Upper lobe of right lung (tissue), 1 donor: ENCODE measurements at places on chromosomes 7 and 10. TPM values are rescaled to one million over a fixed set of nuclear protein-coding genes. Genes with fewer than 3 reads are reported as not detected.

SLC13A4 gene
- not detected for total RNA-seq

ADARB2 gene
- 1.2 TPM for total RNA-seq

FRMD4A gene
- 38.3 TPM for total RNA-seq

MKI67 gene
- total RNA-seq = 2.1 TPM

GRCh38 chr7:36264123-36264801 lies 111.2 kb downstream of the EEPD1 start:
- H3K27ac ChIP-seq = peak overlapping the region; percentile 47
- DNase-seq = peak; percentile 74
- peaks cover 41% of the 10 kb centered on the region for H3K4me1 ChIP-seq
- H3K4me3 ChIP-seq = no peak overlapping the region
- H3K36me3 ChIP-seq = no peaks in the 10 kb centered on the region
- H3K27me3 ChIP-seq = no peaks in the 10 kb centered on the region

- H3K36me3 ChIP-seq = no peaks in the 10 kb centered on the region
- DNase-seq = no peak
- H3K4me3 ChIP-seq = no peak overlapping the region
Observed at GRCh38 chr10:7622969-7623368, 43.8 kb downstream of the ITIH5 start.

- no peaks in the 10 kb centered on the region for H3K4me1 ChIP-seq
- H3K36me3 ChIP-seq = no peaks in the 10 kb centered on the region
- no peaks in the 10 kb centered on the region for H3K27me3 ChIP-seq
- H3K27ac ChIP-seq = no peak overlapping the region
- H3K4me3 ChIP-seq = no peak overlapping the region
- DNase-seq = no peak
Observed at GRCh38 chr7:136530831-136531230, 337.6 kb upstream of the CHRM2 start.

DNA sequence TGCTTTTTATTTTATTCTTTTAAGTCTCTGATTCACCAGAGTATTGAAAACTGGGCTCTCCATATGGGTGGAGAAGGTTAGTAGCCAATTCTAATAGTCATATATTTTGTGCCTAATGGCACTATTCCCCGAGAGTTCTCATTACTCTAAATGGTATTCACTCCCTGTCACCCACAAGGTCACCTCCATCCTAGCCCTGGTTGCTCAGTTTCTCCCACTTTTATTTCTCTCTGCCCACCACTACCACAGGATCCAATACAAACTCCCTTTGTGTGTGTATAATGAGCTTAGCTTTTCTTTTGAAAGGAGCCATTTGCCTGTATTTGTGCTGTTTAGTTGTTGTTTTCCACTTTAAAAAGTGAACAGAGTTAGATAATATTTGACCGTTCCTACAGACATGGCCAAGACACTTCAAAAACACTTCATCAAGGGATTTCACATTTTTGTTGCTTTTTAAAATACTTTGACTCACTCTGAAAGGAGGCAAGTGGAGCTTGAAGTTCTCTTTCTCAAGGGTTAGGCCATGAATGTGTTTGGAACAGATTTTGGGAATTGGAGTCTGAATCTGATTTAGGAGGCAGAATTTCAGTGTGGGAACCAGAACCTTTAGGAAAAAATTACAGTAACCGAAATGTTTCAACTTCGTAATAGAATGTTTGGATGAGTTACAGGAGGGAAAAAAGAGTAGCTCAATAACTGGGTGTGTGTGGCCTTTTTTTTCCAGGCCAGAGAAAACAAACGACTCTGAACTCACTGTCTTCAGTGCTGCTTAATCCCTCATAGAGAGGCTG lies 321.3 kb downstream of the BICC1 start:
- no peaks in the 10 kb centered on the region for H3K27me3 ChIP-seq
- peak overlapping the region; percentile 20 for H3K27ac ChIP-seq
- peaks cover 7% of the 10 kb centered on the region for H3K4me1 ChIP-seq
- no peaks in the 10 kb centered on the region for H3K36me3 ChIP-seq
- no peak overlapping the region for H3K4me3 ChIP-seq

DNA sequence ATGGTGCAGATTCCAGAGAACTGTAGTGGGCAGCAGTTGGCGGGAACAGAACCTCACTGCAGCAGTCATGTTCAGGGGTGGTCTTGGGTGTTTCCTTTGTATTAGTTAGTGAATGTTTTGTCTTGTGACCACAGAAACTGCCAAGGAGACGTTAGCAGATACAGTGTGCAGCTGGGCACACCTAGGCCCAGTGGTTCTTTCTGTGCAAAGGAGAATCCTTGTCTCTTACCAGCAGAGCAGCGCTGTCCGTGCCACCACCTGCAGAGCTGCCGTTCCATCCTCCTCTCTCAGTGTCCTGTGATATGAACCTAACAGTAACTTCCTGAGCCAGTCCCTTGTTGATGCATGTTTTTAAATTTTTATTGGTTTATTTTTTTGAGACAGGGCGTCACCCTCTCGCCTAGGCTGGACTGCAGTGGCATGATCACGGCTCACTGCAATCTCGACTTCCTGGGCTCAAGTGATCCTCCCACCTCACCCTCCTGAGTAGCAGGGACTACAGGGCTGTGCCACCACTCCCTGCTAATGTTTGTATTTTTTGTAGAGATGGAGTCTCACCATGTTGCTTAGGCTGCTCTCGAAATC lies 60.6 kb downstream of the WDR37 start:
- H3K27me3 ChIP-seq = no peaks in the 10 kb centered on the region
- no peak for DNase-seq
- H3K4me3 ChIP-seq = no peak overlapping the region
- H3K4me1 ChIP-seq = no peaks in the 10 kb centered on the region
- no peak overlapping the region for H3K27ac ChIP-seq

DNA sequence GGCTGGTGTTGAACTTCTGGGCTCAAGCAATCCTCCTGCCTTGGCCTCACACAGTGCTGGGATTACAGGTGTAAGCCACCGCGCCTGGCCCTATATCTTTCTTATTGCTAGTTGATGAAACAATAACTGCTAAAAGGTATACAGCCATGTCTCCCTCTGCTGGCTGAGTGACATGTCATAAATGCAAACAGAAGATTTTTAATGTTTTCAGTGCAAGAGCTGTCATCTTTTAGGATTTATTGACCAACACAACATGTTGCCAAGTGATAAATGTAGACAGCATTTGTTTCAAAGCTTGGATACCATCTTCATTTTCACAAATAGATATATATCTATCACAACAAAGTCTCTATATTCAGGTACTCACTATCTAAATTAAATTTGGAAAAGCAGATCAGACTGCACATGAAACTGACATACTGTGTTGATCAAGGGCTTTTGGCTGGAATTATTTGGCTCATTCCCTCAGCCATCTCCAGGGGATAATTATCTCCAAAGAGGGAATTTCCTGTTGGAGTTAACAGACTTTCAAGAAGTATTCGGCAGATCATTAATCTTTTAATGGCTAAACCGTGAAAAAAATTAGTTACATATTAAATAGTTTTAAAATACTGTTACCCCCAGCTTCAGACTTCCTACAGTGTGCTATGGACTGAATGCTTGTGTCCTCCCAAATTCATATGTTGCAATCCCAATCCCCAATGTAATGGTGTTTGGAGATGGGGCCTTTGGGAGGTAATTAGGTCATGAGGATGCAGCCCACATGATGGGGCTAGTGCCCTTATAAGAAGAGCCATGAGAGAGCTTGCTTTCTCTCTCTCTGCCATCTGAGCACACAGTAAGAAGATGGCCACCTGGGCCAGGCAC lies 41.3 kb upstream of the SRPK2 start:
- no peak overlapping the region for H3K4me3 ChIP-seq
- DNase-seq = peak; percentile 36
- no peak overlapping the region for H3K27ac ChIP-seq
- H3K27me3 ChIP-seq = no peaks in the 10 kb centered on the region
- H3K4me1 ChIP-seq = peaks cover 6% of the 10 kb centered on the region
